Esophagus muscularis mucosa (tissue), 4 donors: ENCODE measurements at places on chromosomes 13 and 19. TPM values are rescaled to one million over a fixed set of nuclear protein-coding genes. Genes with fewer than 3 reads are reported as not detected.

DNA sequence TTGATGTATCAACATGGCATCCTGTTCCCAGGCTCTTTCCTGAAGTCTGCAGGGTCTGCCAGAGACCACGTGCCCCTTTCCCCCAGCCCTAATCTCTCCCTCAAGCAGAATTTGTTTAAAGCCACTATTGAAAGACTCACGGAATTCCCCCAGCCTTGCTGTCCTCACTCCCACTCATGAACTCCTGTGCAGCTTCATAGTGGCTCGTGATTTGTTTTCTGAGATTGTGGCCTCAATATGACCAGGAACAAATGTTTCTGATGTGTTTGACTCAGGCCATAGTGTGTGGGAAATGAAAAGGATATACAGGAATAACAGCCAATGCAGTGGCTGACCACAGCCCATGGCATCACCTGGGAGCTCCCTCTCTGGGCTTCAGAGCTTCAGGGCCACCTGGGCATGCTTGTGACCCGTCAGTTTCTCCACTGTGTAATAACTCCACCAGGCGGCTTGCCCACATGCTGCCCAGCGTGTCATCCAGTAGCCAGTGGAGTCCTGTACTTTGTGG is 8.1 kb upstream of the SERPINE3 start:
- no peak for DNase-seq

CYP2S1 gene
- total RNA-seq, result 2.5 TPM

- no peak for DNase-seq
These were observed 21.6 kb upstream of the NAA16 start for GRCh38 chr13:41289463-41289881.

- DNase-seq, result no peak
These were observed 72.0 kb downstream of the SPATA13 start for GRCh38 chr13:24232474-24232873.

BST2 gene
- total RNA-seq, result 59.7 TPM

GRCh38 chr13:91242652-91243051 is 104.8 kb upstream of the MIR17HG start:
- no peak for DNase-seq

KCNRG gene
- total RNA-seq, result 2.7 TPM

DNA sequence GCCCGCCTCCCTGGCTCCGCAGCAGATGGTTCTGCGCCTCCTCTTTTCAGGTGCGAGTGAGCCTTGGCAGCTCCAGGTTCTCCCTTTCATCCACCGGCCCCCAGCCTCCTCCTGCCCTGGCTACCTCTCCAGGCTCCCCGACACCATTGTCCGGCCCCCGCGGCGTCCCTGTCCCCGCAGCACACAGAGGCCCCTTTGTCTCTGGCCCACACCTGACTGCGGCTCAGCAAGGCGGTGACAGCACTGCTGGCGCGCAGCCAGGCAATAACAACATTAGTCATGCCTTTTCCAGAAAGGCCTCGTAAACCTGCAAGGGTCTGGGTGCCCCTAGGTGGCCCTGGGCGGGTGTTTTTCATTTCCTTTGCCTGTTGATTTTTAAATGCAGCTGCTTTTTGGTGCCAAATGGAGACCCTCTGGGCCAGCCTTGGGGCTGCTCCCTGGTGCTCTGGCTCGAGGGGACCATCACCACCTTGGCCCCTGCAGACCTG is 73.2 kb upstream of the MEDAG start:
- no peak for DNase-seq

DNA sequence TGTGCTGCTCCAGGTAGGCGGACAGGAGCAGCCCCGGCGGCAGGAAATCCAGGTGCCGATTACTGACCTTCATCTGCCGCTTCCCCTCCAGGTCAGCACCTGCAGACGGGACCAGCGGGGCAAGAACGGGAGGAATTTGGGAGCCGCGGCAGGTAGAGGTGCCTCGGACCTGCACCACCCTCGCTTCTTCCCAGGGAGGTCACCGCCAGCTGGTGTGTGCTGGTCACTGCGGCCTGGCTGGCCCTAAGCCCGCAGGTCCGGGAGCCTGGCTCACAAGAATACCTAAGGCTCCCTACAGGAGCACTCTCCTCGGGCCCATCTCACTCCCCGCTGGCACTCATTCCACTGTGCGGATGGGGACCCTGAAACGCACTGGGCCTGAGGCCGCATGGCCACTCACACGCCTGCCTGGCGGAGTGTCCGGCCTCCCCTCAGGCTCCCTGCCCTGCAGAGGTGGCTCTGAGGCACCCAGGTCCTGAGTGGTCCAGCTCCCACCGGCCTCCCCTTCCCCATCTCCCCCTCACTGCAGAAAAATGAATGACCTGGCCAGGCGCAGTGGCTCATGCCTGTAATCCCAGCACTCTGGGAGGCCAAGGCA is 4.3 kb downstream of the RNU6-9 start:
- DNase-seq, result no peak

DNA sequence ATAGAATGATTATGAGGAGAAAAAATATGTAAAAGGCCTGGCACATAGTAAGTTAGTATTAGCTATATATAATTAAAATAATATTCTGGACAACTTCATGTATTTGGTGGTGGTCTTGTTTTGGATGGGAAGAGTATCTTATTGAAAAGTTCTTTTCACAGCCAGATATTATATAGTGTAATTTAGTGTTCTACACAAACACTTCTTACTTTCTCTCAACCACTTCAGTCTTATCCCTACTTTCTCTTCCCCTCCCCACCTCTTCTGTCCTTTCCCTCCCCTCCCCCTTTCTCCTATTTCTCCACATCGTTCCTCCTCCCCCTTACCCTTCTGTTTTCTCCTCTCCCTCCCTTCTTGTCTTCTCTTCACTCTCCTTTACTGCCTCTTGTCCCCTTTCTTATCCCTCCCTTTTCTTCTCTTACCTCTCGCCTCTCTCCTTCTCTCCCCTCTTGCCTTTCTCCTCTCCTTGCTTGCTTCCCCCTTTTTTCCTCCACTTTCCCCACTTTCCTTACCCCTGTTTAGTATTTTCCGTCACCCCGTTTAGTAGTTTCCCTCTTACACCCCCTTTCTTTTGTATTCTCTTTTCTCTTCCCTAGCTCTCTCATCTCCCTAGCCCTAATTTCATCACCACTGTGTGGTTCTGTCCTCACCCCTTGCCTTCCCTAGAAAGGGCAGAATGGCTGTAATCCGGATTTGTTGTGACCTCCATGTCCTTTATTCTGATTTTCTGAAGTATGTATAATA is 107.2 kb upstream of the MLNR start:
- DNase-seq, result no peak

DNA sequence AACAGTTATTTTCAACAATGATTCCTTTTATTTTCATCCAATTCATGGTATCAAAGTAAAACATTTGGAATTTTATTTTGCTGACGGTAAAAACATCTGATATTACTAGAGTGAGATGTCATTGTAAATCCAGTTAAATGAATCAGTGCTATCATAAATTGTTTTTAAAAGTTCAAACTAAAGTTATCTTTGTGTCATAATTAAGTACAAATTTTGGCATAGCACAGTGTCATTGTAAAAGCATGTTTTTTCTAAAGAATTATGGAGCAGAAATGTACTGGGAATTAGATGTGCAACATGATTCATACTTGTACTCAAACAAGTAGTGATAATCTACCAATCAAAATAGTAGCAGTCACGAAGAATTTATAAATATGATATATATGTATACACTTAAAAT is 92.8 kb downstream of the FAM216B start:
- no peak for DNase-seq

DNA sequence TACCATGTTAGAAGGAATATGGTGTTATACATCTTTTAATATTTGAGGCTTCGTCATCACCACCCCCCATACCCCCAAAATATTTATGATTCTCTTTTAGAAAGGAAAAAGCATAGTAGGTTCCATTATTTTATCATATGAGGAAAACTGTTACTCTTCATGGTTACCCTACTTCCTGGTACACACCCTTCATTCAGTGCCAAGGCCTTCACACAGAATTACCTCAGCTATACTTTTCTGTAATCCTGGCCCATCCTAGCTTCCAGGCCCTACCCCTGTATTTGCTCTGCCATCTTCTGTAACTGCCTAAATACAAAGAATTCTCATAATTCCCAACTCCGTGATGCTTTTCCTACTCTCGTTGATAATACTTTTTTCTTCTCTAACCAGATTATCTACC is 4.3 kb upstream of the UTP14C start:
- DNase-seq, result no peak

DNA sequence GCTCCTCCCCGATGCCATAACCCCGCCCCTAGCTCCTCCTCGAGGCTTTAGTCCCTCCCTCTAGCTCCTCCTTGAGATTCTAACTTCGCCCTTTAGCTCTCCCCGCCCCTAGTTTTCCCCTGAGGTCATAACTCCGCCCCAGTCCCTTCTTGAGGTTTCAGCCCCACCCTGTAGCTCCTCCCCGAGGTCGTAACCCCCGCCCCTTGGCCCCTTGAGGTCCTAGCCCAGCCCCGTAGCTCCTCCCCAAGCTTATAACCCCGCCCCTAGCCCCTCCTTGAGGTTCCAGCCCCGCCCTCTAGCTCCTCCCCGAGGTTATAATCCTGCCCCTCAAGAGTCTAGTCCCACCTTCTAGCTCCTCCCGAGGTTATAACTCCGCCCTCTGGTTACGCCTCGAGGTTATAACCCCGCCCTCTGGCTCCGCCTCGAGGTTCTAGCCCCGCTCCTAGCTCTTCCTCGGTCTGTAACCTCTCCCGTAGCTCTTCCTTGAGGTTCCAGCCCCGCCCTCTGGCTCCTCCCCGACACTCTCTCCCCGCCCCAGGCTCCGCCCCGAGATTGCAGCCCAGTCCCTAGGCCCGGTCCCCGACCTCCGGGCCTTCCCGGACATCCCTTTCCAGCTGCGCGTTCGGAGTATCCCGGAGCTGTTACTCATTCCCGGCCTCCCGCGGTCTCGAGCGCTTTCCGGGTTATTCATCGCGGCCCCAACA is 1.4 kb downstream of the PLAUR start:
- peak; percentile 100 for DNase-seq

- DNase-seq, result no peak
These were observed 1.7 kb downstream of the SLC7A1 start for GRCh38 chr13:29593605-29594297.

DNA sequence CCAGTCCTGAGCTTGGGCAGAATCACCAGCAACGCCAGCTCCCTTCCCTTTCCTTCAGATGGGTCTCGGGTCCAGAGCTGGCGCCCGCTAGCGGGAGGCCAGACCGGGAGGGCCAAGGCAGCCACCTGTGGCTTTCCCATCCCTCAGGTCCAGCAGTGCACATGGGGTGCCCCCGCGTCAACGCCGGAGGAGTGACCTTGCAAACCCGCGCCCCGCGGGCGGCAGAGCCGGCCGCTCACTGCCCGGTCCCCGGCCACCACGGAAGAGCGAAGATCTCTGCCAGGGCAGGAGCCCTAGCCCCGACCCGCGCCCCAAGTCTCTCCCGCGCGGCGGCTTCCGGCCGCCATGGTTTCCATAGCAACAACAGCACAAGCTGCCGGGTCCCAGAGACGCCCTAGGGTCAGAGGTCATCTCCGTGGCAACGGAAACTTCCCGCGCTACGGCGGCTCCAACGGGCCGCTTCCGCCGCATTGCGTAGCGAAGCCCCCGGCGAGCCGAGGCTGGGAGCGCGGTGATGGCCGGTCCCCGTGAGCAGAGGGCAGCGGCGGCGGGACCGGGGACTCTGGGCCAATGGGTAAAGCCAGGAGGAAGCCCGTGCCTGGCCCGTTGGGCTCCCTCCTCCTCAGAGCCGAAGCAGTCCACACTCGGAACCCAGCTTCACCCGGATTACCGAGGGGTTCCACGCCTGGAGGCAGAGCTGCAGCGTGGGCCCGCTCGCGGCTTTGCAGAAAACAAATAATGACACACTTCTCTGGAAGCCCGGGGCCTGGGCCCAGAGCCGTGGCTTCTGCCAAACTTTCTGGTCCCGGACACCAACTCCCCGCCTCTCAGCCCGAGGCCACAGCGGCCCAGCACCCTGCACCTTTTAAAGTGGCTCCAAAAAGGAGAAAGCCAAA is 7.4 kb downstream of the FGF14 start:
- peak; percentile 98 for DNase-seq

ERICH6B gene
- not detected for total RNA-seq

TMC4 gene
- 0.26 TPM for total RNA-seq

- DNase-seq, result no peak
These were observed 556 bp downstream of the TRIP10 start for GRCh38 chr19:6739883-6740588.

DNA sequence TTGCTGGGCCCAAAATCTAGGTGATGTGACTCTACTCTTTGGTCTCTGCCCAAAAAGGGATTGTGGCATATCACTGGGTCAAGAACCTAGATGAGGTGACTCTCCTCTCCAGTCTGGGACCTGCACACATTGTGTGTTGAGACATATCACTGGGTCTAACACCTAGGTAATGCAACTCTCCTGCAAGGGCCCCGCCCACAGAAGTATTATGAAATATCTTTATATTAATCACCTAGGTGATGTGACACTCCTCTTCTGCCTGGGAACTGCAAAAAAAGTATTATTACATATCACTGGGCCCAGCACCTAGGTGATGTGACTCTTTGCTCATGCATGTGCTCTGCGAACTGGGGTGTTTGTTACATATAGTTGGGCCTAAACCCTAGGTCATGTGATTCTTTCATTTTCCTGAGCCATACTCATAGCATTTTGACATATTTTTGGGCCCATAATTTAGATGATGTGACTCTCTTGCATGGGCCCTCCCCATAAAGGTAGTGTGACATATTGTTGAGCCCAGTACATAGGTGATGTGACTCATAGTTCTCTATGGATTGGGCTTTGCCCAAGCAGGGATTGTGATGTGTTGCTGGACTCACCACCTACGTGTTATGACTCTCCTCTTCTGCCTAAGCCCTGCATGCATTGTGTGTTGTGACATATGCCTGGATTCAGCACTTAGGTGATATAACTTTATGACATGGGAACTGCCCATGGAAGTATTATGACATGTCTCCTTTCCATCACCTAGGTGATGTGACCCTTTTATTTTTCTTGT is 11.2 kb upstream of the ZNF681 start:
- DNase-seq, result no peak

- no peak for DNase-seq
These were observed 3.3 kb downstream of the GPX4 start for GRCh38 chr19:1106841-1107660.

- no peak for DNase-seq
These were observed 126.2 kb downstream of the LMO7 start for GRCh38 chr13:75762076-75762937.

- DNase-seq, result peak; percentile 94
These were observed 19.2 kb downstream of the RCN3 start for GRCh38 chr19:49546825-49547565.
